ENCODE measurements at places on chromosomes 6 and 20.

- DNase-seq, result peak; percentile 56
Observed at GRCh38 chr6:129667621-129668020, 42.4 kb downstream of the ARHGAP18 start.

DNA sequence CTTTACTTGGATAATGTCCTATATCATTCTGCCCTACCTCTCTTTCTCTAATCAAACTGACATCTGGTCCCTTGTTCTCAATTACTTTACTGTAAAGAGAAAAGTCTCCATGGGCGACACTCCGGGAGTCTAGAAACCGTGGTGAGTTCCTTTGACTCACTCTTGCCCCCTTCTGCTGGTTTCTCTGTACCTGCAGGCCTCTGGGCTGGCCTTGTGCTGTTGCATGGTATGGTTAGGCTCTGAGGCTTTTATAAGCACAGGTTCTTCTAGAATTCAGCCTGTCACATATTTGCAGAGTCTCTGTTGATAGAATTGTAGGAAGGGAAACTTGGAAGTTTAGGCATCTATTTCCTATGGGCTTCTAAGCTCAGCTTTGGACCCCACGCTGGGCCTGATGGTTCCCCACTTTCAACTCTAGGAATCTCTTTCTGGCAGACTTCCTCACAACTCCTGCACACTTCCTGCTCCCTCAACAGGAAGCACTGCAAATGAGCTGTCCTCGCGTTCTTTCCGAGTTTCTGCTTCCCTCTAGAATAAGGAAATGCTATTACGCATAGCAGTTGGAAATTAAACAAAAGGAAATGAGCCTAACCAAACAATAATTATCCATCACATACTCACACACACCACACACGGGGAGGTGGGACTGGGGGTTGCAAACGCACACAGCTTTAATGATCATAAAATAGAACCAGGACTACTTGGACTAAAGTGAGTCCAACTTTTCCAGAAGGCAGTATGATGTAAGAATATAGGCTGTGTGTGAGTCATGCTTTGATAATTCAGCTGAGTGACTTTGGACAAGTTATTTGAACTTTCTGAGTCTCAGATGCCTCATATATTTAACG lies 683.3 kb downstream of the QKI start:
- DNase-seq, result no peak

DNA sequence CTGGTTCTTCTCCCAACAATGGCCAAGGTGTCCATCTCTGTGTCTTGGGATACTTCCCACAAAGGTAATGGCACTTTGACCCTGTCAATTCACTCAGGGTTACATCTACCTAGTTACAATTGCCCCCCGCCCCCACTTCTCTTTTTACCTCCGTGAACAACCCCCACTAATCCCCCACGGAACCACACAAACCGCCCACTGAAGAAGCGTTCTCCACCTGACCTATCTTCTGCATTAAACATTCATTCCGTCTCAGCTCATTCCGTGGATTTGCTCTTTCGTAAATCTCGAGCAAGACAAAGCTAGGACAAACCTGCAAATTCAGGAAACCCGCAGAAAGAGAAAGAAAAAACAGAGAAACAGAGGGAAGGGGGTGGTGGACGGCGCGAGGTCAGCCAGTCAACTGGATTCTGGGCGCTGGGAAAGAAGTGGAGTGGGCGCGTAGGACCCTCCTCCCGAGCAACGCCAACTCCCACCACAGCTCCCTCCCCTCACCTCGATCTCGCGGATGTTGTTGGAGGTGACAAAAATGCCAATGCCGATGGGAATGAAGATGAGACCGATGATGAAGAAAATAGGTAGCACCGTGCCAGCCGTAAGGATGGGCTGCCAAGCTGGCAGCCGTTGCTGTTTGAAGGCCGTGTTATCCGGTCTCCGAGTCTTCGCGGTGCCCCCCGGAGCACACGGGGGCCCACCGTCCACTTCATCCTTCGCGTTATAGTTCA lies 523 bp downstream of the TMEM30A start:
- peak; percentile 16 for DNase-seq

GRCh38 chr6:20169119-20169557 lies 43.1 kb downstream of the MBOAT1 start:
- no peak for DNase-seq

- DNase-seq, result peak; percentile 47
Observed at GRCh38 chr20:62370115-62370806, 3.1 kb upstream of the LAMA5 start.

DNA sequence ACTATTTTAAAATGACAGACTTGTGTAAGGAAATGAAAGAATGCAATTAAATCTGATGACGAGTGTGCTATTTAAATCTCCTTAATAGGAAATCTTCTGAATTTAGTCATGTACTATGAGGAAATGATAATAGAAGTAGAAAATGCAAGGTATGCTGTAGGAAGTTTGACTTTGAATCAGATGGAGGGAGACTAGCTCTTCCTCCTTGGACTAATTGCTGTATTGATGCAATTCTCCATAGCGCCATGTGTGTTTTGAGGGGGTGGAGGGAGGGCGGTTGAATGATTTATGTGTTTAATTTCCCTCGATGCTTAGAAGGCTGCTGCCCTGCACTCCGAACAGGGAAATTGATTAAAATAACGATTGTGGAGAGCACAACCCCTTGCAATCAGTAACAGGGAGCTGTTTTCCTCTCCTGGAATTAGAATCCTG lies 214.4 kb upstream of the PRND start:
- DNase-seq, result no peak

GRCh38 chr6:124683507-124683906 lies 278.7 kb upstream of the RNF217 start:
- DNase-seq, result no peak

GRCh38 chr6:144327081-144327480 lies 41.9 kb downstream of the UTRN start:
- DNase-seq, result no peak

DNA sequence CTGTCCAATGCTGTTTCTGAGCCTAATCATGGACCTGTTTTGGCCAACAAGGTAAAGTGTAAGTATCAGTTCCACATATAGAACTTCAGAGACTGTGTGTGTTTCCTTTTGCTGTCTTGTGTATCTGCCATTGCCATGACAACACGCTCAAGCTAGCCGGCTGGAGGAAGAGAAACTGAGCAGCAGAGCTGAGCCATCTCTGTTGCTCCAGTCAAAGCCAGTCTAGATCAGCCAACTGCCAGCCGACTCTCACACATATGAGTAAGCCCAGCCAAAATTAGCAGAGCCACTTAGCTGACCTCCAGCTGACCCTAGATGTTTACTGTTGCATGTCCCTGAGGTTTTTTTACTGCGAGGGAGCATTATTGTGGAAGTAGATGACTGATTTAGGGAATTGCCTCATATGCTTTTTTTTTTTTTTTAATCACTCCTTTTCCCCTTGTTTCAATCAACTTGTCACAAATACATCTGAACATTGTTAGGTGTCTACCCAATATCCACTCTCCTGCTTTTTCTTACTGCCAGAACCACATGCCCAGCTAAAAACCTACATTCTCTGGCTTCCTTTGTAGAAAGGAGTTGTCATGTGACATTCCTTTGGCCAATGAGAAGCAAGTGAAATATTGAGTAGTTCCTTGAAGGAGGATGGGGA lies 304.3 kb upstream of the SUPT3H start:
- DNase-seq, result no peak

DNA sequence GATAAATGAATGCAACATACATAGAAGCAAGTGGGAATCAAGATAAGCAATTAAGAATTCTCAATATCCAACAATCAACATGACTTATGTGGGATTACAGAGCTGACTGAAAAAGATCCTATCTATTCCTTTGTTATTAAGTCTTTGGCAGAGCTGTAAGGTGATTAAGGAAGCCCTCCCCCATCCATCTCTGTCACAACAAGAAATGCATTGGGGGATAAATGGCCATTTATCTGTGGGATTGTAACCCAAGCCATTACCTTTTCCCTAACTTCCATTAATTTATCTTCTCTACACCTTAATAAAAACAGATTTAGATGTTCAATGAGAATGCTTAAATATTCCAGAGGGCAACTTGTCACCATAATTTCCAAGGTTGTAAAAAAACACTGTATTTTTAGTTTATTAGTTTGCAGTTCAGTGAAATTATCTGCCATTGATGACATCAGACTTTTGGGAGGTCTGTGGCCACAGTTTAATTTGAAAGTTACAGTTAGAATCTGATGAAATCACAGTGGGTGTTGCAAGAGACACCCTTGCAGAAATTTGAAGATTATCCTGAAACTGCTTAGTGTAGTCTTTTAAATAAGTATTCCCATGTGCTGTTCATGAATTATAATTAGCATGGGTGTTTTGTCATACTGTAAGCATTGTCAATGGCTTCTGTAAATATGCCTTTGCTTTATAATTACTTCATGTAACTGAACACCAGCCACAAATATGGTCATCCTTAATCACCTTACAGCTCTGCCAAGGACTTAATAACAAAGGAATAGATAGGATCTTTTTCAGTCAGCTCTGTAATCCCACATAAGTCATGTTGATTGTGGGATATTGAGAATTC lies 49.4 kb upstream of the FYN start:
- no peak for DNase-seq

DNA sequence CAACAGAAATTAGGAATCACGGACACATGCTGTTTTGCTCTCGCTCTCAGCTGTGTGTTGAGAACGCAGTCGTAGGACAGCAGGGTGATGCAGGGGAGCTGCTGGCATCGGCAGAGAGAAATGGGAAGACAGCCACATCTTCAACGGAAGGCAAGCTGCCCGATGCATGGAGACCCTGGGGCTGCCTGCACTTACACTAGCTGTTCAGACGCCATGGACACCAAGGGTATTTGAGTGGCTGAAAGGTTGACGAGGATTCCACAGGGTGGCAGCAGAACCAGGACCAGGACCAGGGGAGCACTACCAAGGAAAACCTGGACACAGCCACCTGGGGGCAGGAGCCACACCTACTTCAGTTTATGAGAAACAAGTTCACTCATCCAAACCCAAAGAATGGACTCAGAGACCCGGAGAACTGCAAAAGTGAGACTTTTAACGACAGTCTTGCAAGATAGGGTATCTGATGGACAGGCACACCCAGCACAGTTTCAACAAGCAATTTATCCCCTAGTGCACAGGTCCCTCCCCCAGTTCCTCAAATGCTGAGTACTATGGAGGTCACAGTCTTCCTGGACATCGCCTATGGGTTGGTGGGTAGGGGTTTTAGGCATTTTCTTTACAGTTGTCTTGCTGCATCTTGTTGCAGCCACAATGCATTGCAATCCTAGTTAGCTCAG lies 56.3 kb upstream of the ENTPD6 start:
- no peak for DNase-seq

DNA sequence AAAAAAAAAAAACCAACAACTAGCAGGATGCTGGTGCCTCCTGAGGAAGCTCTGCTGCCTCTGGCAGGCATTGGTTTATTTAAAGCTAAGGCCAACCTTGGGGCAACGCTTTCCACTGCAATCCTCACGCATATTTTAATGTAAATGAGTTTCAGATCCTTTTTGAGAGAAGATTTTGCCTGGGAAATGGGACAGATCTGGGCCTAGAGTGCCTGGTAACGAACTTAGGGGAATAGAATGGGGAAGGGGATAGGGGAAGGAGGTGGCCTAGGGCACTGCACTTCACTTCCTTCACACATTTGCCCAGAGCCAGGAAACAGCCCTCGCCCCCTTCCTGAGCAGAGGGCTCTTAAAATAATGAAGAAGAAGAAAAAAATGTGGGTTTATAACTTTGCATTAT lies 132.7 kb upstream of the TMEM170B start:
- no peak for DNase-seq

- DNase-seq, result no peak
Observed at GRCh38 chr6:47654255-47654654, 44.1 kb upstream of the ADGRF4 start.

- peak; percentile 54 for DNase-seq
Observed at GRCh38 chr20:31593221-31594001, 11.7 kb upstream of the ID1 start.

DNA sequence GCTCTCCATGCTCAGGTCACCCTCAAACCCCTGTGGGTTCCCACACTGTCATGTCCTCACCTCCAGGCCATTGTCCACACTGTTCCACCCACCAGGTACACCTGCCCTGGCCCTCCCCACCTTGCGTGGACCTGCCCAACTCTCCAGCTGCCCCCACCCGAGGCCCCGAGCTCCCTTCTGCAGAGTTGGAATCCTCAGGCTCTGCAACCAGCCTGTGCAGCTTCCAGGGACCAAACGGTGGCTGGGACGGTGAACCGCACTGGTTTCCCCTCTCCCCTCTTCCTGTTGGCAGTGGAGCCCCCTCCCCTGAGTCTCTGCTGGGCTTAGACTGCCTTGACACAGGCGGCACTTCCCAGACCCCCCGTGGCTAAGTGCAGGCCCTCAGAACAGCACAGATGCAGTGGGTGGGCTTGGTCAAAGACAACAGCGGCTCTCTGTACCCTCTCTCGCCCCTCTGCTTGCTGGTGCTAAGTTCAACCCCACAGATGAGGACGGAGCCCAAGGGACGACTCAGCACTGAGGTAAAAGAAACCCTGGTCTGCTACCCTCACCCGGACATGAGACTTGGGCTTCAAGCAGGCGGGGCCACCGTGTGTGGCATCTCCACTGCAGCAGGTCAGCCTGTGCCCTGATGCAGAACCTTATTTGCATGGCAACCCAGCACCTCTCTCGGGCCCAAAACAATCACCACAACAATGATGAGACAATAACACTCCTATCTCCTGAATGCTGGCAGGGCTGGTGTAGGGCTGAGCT lies 11.0 kb downstream of the ZBP1 start:
- DNase-seq, result no peak

DNA sequence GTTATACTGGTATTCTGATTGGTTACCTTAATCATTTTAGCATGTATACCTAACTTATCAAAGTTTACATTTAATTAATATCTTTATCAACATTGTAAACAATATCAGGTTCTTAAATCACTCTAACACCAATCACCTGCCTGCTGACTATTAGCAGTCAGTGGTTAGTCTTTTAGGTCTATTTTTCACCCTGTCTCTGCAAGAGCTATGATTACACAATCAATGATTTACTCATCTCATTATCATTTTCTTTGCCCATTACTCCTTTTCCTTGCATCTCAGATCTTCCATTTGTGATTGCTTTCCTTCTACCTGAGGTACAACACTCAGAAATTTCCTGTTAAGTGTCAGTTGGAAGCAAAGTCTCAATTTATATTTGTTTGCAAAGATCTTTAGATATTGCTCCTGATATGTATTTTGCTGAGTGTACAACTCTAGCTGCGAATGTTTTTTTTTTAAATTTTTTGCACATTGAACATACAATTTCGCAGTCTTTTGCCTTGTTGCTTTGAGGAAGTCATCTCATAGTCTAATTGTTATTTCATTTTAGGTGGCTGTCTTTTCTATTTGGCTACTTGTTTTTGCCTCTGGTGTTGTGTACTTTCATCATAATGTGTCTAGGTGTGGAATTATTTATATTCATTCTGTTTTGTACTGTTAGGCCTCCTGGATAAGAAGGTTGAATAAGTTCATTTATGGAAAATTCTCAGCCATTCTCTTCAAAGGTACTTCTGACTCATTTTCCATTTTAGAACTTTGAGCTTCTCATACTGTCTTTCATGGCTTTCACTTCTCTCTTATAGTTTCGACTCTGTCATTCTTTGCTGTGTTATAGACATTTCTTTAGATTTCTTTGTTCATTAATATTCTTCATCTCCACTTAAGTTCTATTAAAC lies 104.9 kb upstream of the CEP162 start:
- DNase-seq, result no peak
